HS-5 (cell line): ENCODE measurements at places on chromosomes 2 and 18.
A peak's percentile ranks its signal among the peaks of the same experiment; 100 is the strongest.

DNA sequence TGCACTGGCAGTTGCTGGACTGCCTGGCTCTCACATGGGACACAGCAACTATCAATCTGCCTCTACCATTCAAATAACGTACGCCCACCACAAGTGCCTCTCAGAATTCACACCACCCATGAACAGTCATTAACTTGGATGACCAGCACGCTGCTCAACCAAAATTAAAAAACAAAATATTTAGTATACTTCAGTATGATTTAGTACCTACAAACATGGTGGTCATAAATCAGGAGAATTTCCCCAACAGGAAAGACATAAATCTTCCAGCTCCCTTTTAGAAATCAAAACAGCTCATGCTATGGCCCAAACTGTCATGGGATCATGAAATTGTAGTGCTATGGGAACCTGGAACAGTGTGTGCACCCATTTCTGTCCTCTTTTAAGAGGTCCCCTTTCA is 317.4 kb upstream of the ETAA1 start:
- no peak for DNase-seq

DNA sequence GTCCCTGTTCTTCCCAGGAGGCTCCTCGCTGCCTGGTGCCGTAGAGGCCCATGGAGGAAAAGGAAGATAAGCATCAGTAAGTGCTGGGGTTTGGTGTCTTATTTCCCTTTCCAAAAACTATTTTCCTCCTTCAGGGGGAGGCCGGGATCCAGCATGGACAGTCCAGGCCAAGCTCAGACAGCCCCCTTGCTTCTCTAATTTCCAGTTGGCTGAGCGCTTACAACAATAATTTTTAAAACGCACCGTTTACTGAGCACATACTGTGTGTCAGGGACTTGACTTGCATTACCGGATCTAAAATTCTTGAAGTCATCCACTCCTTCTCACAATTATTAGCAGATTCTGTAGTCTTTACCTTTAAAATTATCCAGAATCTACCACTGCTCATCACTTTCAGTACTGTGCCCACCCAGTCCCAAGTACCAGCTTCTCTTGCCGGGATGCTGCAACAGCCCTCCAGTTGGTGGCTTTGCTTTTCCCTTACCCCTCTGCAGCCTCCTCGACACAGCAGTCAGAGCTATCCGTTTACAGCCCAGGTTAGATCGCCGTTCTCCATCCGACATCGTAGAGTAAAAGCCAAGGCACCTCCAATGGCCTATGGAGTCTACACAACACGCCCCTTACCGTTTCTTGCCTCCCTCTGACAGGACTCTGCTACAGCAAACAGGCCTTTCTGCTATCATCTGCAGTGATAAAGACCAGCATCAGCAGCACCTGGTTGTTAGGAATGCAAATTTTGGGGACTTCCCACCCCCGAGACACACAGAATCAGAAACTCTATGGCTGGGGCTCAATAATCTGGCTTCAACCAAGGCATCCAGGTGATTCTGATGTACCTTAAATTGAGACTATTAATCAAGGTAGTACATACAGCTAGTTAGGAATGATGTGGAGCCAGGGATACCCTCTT is 75.2 kb upstream of the TSPYL6 start:
- no peak for DNase-seq

- DNase-seq = no peak
Observed at GRCh38 chr2:113910110-113910717, 20.3 kb downstream of the ACTR3 start.

DNA sequence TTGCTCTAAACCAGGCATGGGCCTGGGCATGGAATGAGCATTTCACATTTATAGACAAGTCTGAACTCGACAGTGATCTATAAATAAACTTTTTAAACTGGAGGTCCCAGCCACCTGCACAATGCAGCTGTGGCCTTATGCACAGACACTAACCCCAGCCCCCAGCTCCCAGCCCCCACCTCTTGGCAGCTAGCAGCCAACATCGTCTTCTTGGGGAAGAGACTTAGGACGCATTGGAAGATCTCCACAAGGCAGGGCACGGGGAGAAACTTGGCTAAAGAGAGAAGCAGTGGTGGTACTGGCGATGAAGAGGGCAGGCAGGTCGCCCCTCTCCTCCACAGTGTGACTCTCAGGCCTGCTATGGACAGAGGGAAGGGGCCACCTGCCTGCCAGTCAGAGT is 213.2 kb downstream of the ANAPC1 start:
- DNase-seq = no peak

- DNase-seq = peak; percentile 28
Observed at GRCh38 chr2:85503851-85504777, 34.9 kb upstream of the MAT2A start.
